Ecto neural progenitor cell (in vitro differentiated cells): ENCODE measurements at places on chromosomes 5 and 9.

DNA sequence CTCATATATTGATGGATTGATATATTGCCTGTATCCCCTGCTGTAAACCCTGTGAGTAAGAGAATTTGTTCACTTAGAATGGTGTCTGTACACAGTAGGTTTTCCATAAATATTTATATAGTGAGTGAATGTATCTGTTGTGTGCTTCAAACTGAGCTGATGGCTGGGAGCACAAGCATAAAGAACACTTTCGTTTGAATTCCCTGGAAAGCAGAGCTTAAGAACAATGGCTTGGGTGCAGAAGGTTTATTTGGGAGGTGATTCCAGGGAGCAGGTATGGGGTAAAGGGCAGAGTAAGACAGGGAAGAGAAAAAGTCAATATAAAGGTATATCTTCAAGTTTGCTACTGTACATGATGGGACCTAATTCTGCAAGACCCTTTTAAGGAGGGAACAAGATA is 190.9 kb upstream of the TRIM32 start:
- no peak for DNase-seq

DNA sequence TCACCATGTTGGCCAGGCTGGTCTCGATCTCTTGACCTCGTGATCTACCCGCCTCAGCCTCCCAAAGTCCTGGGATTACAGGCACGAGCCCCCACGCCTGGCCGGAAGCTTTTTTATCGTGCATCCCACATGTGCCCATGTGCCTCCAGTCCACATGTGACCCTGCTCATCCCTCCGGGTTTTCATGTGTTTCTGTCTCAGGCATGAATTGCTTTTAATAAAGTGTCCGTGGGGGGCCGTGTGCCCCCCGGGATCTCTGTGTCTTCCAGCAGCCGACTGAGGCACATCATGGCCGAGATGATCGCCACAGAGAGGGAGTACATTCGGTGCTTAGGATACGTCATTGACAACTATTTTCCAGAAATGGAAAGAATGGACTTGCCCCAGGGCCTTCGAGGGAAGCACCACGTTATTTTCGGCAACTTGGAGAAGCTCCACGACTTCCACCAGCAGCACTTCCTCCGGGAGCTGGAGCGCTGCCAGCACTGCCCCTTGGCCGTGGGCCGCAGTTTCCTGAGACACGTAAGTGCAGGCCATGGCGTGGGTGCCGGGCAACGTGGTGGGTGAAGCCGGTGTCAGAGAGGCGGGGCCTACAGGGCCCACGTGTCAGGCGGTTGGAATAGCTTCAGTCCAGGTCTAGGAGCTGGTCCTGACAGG is 22.1 kb upstream of the LRRC14B start:
- no peak for DNase-seq

DNA sequence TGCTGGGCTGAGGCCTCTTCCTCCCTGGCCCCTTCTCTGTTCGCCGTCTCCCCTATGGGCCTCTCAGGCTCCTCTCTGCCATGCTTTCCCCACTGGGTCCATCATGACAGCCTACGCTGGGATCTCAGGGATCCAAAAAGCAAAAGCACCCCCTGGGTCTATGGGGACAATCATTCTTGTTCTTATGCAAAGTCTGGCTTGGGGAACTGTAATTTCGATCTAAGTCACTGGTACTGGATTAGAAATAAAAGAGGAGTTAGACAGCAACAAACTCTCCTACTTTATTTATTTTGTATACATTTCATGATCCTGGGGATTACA is 86.6 kb downstream of the SLC38A9 start:
- no peak for DNase-seq

DNA sequence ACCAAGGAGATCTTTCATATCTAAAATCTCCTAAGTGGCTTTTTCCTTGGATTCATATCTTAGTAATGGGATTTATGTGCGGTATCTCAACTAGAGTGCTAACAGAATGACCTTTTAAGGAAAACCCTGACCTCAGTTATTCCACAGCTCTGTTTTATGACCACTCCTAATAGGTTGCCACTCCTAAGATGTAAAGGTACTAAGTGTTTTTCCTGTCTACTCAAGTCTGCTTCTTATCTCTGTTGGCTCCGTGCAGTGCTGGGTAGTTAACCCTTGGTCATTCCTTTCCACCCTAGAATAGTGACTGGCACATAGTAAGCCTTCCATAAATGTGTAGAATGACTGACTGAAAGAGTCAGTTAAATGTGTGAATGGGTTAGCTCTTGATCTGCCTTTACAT is 161.4 kb downstream of the DOCK2 start:
- DNase-seq, result no peak

GRCh38 chr5:144779368-144779767 is 608.7 kb downstream of the KCTD16 start:
- DNase-seq, result no peak

DNA sequence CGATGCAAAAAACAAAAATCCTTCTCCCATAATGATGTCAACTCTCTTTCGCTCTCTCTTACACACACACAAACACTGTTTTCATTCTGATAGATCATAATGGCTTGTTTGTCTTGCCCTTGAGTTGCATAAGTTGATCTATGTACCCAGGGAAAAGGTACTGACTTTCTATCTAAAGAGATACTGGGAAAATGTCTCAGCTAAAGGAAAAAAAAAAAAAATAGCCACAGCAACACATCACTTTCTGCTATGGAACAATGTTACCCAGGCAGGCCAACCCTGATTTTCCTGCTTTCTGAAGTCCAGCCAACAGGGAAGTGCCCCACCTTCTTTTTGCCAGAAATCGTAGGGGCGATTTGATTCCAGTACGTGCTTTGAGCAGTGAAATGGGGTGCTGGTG is 212.6 kb upstream of the ACTBL2 start:
- no peak for DNase-seq

DNA sequence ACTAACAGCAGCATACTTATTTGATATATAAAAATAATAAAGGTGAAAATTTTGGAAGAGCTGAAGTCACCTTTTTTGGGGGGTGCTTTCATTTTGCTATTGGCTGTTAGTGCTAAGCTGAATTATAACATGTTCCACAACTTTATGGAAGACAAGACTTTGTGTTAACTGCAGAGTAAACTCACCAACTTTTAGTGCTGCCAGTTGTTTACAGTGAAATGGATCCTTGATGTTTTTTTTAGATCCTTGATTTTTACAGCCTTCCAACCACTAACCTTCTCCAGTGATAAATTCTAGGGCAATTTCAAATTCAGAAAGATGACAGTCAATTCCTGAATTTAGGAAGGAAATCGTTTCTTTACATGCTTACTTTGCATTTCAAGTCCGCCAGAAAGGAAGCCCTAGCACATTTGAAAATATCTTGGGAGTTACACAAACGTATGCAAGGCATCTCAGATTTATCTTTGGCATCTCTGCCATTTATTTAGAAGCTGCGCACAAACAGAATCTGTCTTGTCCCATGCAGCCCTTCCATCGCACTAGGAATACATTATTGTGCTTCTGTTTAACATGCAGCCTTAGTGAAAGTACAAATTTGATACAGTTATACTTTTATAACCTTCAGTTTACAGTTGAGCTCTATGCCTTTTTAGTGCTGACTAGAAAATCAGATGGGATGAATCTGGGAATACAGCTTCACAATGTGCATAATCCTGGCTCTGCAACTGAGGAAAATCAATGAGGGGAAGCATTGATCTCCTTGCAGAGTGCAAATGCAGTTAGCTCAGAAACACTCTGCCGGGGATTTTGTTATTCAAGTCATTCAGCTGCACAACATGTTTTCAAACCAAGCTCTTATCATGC is 142.4 kb upstream of the ZNF608 start:
- DNase-seq, result no peak

DNA sequence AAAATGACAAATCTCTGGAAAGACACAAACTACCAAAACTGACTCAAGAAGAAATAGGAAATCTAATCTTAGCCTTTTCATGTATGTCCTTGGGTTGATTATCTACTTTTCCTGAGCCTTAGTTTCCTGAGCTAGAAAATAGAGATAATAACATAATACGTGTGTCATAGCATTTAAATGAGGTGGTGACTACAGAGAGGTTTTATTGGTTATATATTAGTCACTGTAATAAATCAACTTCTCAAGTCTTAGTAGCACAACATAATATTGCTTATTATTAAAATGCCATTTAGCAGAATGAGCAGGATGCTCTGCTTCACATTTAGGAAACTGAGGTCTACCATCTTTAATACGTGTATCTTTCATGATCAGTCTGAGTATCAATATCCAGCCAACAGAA is 7.1 kb upstream of the PJA2 start:
- no peak for DNase-seq

DNA sequence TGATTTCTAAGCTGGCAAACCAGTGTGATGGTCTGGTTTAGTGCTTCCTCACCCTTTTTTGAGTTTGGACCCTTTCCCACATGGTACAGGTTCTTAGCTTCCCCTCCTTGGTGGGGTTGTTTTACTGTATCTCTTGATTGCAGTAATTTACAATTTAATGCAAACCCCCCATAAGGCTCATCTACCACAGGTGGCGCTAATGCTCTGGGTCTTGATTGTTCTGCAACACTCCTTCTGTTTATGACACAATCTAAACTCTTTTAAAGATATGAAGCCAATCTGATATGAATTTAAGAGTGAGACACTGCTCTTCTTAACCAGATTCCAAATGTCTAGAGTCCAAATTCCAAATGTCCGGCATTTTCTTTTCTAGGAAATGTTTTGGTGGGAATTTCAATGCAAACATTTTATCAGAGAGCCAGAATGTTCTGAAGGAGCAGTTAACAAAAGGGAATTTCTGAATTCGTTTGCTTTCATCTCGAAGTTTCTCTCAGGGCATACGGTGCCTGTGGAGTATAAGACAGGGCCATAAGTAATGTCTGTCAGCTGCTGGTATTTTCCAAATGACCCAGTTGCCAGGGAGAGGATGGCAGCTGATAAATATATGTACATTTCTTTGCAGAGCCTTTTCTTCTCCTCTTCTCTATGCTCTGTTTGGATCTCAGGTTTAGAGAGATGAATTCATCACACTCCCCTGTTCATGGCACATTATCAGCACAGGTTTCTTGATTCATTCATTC is 246.8 kb downstream of the ARHGAP26 start:
- DNase-seq, result no peak

- DNase-seq, result no peak
Observed at GRCh38 chr5:160298189-160298588, 14.2 kb downstream of the CCNJL start.

- DNase-seq, result peak; percentile 54
Observed at GRCh38 chr9:4666042-4666699, at the start of gene SPATA6L. Gene SPATA6L, minus strand, starts transcription at chr9:4666480. Its CDS starts 230 bp downstream, at chr9:4666250.

GRCh38 chr9:119368179-119368578 is 1.1 kb downstream of the BRINP1 start:
- DNase-seq, result no peak

DNA sequence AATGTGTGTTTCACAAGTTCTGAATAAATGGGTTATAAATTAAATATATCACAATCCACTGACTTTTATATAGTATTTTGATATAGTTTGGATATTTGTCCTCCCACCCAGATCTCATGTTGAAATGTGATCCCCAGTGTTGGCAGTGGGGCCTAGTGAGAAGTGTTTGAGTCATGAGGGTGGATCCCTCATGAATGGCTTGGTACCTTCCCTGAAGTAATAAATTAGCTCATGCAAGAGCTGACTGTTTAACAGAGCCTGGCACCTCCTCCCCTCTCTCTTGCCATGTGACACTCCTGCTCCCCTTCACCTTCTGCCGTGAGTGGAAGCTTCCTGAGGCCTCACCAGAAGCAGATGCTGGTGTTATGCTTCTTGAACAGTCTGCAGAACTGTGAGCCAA is 127.9 kb upstream of the PALM2AKAP2 start:
- no peak for DNase-seq

DNA sequence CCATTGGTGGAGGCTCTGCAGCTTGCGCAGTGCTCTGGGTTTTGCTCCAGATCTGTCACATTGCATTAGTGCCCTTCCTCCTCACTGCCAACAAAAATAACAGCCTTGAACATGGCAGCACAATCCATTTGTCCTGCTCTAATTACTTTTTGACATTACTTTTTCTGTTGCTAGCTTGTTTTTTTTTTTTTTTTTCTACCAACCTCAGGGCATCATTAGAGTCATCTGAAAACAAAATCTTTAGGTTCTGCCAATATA is 117.5 kb upstream of the NR5A1 start:
- no peak for DNase-seq

GRCh38 chr9:127803507-127804352 is 1.0 kb downstream of the FPGS start:
- no peak for DNase-seq

DNA sequence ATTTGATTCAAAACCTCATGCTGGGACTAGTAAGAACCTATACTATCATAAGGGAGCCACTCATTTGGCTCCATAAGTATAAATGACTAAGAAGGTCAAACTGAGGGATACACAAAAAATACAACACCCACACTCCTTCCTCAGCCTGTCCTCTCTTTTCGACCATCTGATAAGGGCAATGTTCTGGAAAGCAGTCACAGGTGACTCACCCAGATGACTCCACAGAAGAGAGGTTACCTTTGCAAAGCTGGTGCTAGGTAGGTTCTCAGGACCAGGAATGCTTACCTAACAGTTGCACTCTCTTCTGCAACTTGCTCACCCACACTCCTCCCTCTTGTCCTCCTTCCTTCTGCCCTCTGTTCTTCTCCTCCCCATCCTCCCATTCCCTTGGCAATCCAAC is 32.9 kb downstream of the LHFPL2 start:
- DNase-seq, result no peak

GRCh38 chr9:88593537-88594185 is 58.7 kb downstream of the NXNL2 start:
- DNase-seq, result no peak

GRCh38 chr9:123376218-123377071 is 20.4 kb downstream of the CRB2 start:
- no peak for DNase-seq

DNA sequence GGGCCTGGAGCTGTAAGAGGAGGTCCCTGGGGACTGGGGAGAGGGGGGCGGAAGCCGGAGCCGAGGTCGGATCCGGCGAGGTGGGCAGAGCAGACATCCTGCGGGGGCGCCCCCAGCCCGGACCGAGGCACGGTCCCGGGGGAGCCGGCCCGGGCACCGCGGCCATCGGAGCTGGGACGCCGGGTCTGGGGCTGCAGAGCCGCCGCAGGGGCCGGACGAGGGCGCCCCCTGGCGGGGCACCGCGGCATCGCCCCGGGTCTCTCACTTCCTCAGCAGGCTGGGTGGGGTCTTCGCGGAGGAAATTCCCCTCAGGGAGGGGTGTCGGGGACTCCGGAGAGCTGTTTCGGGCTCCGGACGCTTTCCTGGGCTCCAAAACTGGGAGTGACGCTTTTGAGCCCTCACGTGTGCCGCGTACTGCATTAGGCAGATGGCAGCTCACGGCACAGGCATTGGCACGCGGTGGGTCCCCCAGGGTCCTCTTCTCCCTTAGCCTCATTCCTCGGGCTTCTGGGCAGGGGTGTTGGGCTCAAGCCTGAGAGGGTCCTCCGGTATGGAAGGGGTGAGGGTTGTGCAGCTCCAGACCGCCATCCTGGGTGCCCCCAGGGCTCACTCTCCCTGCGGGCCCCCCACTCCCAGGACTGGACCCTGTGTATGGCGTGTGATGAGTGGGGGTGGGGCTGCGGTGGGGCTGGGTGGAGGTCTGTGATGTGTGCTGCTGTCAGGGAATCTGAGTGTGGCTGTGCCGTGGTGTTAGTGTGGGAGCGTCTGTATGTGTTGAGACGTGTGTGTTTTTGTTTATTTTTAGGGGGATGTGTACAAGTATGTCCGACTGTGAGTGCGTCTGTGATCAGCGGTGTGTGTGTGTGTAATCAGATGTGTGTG is 29.6 kb downstream of the LHX2 start:
- DNase-seq, result peak; percentile 85
